CD4-positive, alpha-beta T cell (primary cell): ENCODE measurements at places on chromosomes 11 and 22.

- DNase-seq: no peak
Measured at GRCh38 chr11:24157316-24157715, 339.5 kb upstream of the LUZP2 start.

DNA sequence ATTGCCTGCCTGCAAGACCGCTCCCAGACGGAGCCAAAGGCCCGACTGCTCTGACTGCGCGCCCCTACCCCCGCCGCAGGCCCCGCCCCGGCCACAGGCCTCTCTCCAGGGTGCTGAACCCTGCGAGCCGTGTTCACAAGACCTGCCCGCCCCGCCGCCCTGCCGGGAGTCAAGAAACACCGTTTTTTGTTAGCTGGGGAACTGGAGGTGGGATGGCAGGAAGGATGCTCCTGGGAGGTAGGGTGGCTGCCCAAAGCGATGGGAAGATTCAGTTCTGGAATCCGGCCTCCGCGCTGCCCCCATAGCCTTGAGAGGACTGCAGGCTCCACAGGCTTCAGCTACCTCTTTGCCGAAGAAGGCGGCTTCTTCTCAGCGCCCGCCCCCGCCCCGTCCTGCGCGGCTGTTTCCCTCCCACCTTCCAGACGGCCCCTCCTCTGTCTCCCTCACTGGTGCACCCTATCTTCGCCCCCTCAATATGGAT lies 2.7 kb upstream of the PDE2A start:
- peak; percentile 64 for DNase-seq

GRCh38 chr11:20055312-20055711 lies 105.0 kb downstream of the DBX1 start:
- DNase-seq: no peak

- no peak for DNase-seq
Measured at GRCh38 chr11:16738947-16739815, 734 bp downstream of the C11orf58 start.

- no peak for DNase-seq
Measured at GRCh38 chr11:22656130-22656529, 10.3 kb upstream of the GAS2 start.

GRCh38 chr11:47394322-47395222 lies 13.8 kb upstream of the SLC39A13 start:
- DNase-seq: peak; percentile 67
